ENCODE measurements at places on chromosomes 7 and 10.

DNA sequence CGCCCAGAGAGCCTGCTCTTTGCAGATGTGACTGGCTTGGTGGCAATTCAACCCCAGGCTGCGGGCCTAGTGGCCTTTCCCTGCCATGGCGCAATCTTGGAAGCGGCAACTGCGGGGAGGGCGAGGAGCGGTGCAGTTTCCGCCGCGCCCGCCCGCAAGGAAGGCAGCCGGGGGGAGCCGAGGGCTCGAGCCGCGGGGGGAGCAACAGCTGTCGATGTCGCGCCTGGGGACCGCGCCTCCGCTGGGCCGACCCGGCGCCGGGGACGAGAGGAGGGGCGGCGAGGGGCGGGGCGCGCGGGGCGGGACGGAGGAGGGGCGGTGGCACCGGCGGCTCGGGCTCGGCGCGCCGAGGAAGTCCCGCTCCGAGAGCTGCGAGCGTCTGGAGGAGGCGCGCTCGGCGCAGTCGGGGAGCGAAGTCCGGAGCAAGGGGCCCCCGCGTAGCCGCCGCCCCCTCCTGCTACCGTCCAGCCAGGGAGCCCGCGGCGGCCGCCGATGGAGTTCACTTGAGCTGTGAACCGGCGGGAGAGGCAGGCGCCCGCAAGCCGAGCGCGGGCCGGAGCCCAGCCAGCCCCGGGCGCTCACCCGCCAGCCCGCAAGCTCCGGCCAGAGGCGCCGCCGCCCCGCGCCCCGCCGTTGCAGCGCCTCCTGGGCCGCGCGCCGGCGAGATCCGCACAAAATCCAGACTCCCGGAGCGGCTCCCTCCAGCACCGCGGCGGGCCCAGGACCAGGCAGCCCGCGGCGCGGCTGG lies 438.1 kb upstream of the GALNT17 start:
- peak overlapping the region; percentile 78 for H3K27ac ChIP-seq
- no peaks in the 10 kb centered on the region for H3K27me3 ChIP-seq
- peaks cover 13% of the 10 kb centered on the region for H3K4me1 ChIP-seq
- H3K4me3 ChIP-seq, result peak overlapping the region; percentile 67
- DNase-seq, result no peak
- no peaks in the 10 kb centered on the region for H3K36me3 ChIP-seq

- H3K4me1 ChIP-seq, result no peaks in the 10 kb centered on the region
- DNase-seq, result no peak
- H3K27ac ChIP-seq, result no peak overlapping the region
- no peak overlapping the region for H3K4me3 ChIP-seq
- H3K27me3 ChIP-seq, result no peaks in the 10 kb centered on the region
These were observed 9.0 kb downstream of the EPHB4 start for GRCh38 chr7:100818366-100818765.

DNA sequence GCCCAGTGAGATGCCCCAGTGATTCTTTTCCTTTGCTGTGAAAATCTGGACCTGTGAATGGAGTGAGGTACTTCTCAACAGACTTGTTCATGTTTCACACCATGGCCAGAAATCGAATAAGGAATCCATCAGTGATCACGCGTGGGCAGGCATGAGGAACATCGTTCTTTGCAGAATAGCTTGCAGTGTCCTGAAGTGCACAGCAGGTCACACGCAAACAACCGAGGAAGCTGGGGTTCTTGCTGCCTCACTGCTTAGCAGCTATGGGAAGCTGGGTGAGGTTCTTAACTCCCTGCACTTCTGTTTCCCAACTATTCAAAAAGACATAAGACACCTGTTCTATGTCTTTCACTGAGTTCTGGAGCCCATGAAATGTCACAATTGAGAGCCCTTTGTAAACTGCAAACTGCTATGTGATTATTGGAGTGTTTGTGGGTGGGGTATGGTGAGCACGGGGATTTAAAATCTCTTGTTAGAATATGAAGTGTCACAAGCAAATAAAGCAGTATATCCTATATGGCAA lies 253.4 kb downstream of the KIAA1217 start:
- H3K4me1 ChIP-seq, result peaks cover 48% of the 10 kb centered on the region
- no peak for DNase-seq
- no peak overlapping the region for H3K27ac ChIP-seq
- H3K36me3 ChIP-seq, result no peaks in the 10 kb centered on the region

GRCh38 chr10:58870070-58870469 lies 306.4 kb upstream of the PHYHIPL start:
- no peak overlapping the region for H3K27ac ChIP-seq
- H3K36me3 ChIP-seq, result no peaks in the 10 kb centered on the region
- H3K27me3 ChIP-seq, result no peaks in the 10 kb centered on the region
- no peak overlapping the region for H3K4me3 ChIP-seq
- no peak for DNase-seq

DNA sequence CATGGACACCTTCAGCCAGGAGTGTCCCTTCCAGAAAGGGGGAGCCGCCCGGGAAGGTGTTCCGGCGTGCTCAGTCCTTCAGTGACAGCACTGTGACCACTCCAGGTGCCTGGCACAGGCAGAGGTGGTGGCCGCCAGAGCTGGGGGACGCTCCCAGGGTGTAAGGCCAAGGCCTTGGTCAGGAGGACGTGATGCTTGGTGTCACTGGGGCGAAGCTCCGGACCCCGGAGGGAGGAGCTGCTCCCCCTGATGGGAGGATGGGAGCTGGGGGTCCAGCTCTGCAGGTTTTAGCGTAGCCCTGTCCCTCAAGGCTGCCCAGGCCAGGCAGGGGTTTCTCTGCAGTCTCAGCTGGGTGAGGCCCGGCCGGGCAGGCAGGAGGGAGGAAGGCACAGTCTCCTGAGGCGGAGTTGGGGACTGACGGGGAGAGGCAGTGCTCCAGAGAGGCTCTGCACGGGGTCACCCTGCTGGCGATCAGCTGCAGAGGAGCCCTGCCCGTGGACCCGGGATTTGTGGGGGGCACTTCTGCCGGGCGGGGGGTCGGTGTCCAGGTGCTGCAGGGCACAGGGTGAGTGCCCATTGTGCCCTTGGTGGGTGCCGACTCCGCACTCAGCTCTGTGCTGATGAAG lies 56.5 kb upstream of the DNAJB6 start:
- no peak overlapping the region for H3K27ac ChIP-seq
- H3K4me3 ChIP-seq, result no peak overlapping the region
- no peaks in the 10 kb centered on the region for H3K36me3 ChIP-seq
- no peaks in the 10 kb centered on the region for H3K27me3 ChIP-seq
- DNase-seq, result no peak

Measured in keratinocyte (primary cell).